MG63 (cell line): ENCODE measurements at places on chromosomes 12 and 14.

- no peak for DNase-seq
Observed at GRCh38 chr14:19902409-19902808, 18.0 kb upstream of the OR4K5 start.

DNA sequence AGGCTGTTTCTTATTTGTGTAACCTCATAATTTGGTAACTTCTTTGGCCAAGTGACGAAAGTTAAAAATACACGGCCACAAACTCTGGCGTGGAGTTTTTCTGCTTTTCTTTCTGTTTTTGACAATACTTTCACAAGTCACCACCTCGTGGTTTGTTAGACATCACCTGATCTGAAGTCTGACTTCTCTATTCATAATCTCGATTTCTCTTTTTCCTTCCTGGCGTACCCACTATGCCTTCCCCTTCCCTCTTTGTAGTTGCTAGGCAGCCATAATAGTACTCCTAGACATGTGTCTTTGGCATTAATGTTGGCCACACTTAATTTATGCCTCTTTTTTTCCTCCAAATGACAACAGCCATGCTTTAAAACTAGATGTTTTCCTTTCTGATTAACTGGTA is 97.6 kb downstream of the POLR3B start:
- no peak for DNase-seq

GRCh38 chr14:83483063-83483462 is 1949.4 kb upstream of the SEL1L start:
- DNase-seq = no peak

DNA sequence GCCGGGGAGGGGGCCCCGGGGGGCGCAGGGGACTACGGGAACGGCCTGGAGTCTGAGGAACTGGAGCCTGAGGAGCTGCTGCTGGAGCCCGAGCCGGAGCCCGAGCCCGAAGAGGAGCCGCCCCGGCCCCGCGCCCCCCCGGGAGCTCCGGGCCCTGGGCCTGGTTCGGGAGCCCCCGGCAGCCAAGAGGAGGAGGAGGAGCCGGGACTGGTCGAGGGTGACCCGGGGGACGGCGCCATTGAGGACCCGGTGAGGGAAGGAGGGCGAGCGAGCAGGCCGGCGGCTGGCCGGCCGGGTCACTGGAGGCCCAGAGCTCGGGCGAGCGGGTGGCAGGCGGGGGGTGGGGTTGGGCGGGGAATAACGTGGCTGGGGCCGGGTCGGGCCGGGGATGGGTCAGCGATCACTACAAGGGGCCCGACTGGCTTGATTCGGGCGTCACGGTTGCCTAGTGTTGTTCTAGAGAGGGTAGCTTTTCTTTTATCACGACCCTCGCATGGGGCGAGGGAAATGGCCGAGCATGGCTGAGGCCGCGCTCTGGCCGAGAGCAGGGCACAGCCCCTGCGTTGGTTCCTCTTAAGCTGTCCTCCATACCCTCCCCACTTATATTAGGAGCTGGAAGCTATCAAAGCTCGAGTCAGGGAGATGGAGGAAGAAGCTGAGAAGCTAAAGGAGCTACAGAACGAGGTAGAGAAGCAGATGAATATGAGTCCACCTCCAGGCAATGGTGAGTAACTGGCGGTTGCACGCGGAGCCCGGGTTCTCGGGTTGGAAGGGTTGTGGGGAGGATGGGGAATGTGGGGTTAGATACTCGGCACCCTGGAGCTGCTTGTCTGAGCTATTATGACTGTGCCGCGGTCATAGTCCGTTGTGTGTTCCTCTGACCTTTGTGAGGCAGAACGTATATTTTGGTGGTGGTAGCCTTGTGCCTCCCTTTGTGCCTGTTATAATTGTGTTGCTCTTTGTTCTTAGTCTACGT is 603 bp downstream of the PABPN1 start:
- DNase-seq = peak; percentile 34

DNA sequence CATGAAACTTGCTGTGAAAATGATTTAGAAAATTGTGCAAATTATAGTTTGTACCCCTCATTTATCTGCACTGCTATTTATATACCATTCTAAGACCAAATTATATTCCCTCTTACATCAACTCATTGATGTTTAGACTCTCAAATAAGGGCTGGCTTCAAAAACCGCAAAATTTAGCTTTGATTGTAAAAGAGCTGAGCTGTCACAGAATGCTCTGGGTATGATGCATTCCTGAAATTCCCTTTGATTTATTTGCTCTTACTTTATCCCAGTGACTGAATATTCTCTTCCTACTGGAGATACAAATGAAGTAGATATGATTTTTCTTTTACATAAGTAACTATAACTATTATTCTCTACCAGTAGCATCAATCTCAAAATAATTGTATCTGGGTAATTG is 78.0 kb upstream of the TMTC2 start:
- DNase-seq = no peak

GRCh38 chr12:109131154-109132050 is 15.0 kb downstream of the ACACB start:
- no peak for DNase-seq

- peak; percentile 89 for DNase-seq
Observed at GRCh38 chr12:52203079-52203921, 11.5 kb upstream of the KRT80 start.

- DNase-seq = no peak
Observed at GRCh38 chr12:120412421-120412820, 25.5 kb upstream of the COX6A1 start.

GRCh38 chr12:106327309-106327869 is 24.9 kb downstream of the TCP11L2 start:
- DNase-seq = no peak

DNA sequence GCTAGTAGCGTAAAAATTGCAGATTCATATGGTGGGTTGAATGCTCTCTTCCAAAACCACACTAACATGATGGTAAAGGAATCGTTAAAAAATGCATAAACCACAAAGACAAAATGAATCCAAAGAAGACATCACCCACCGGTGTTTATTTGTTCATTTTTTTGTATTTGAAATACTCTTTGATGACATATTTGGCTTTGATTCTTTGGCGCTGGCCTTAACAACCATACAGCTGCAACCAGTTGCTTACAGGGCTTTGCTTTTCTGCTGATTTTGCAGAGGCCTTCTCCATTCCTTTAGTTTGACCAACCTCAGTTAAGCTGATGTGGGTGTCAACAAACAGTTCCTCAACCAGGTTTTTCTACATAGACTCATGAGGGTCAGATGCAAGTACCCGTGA is 103.5 kb downstream of the CACNA1C start:
- DNase-seq = peak; percentile 68

GRCh38 chr12:119914666-119915065 is 37.5 kb upstream of the CIT start:
- no peak for DNase-seq

GRCh38 chr12:6764011-6764828 is 1.9 kb upstream of the PTMS start:
- DNase-seq = peak; percentile 98

- no peak for DNase-seq
Observed at GRCh38 chr14:93510056-93510455, 79.3 kb downstream of the UNC79 start.

DNA sequence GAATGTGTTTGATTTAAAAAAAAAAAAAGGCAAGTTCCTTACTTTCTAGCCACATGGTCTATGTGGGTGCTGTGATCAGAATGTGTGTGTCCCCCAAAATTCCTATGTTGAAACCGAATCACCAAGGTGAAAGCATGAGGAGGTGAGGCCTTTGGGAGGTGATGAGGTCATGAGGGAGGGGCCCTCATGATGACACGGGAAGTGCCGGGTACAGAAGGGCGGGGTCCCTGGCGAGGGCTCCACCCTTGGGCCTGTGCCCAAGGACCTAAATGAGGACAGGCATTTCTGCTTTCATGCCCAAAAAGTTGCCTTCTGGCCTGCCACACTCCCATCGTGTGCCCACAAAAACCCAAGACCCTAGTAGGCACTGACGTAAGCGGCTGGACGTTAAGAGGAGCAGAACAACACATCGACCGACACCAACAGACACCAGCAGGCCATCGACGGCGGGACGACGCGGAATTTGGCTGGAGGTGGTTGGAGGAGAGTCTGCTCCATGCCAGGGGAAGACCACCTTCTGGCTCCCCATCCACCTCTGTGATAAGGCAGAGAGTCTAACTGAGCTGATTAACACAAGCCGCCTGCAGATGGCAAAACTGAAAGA is 211.8 kb downstream of the FOXN3 start:
- DNase-seq = no peak

GRCh38 chr14:72619111-72619571 is 274.8 kb downstream of the DPF3 start:
- peak; percentile 74 for DNase-seq

DNA sequence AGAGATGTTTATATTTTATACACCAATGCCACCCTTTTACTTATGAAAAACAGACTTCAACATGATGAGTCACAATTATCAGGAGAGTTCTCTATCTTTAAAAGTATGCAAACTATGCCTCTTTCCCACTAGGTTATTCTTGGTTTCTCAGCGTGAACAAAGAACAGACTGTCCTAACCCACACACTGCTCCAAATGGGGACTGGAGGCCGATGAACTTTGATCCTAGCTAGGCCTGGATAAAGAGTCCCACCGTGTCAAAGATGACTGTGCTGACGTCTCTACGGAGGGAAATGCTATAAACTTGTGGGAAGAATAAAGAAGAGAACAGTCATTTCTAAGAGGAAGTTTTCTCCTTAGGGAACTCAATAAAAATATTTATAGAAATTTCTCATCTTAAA is 160.1 kb downstream of the EPS8 start:
- DNase-seq = peak; percentile 77

- no peak for DNase-seq
Observed at GRCh38 chr12:52915637-52916036, 10.8 kb upstream of the KRT8 start.

GRCh38 chr12:91249054-91249453 is 66.4 kb upstream of the DCN start:
- DNase-seq = no peak

GRCh38 chr14:22539831-22540230 is 49.2 kb downstream of the DAD1 start:
- no peak for DNase-seq

- no peak for DNase-seq
Observed at GRCh38 chr12:10215436-10215835, 2.8 kb downstream of the GABARAPL1 start.

DNA sequence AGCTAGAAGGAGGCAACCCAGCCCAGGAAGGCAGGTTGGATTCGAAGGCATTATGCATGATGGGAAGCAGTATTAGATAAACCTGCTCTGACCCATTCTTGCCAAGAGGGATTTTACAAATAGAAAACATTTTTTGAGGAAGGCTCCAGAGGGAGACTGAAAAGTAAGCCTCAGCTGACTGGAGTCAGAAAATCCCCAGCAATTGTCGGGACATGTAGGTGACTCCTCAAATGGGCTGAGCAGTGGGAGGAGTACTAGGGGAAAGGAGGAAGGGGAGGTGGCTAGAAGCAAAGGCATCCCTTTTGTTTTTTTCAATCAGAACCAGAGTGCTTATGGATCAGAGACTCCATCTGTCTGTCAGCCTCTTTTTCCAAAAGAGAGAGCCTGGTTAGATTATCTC is 138.1 kb upstream of the NTF3 start:
- no peak for DNase-seq

- no peak for DNase-seq
Observed at GRCh38 chr12:89890161-89890560, 181.5 kb upstream of the ATP2B1 start.

DNA sequence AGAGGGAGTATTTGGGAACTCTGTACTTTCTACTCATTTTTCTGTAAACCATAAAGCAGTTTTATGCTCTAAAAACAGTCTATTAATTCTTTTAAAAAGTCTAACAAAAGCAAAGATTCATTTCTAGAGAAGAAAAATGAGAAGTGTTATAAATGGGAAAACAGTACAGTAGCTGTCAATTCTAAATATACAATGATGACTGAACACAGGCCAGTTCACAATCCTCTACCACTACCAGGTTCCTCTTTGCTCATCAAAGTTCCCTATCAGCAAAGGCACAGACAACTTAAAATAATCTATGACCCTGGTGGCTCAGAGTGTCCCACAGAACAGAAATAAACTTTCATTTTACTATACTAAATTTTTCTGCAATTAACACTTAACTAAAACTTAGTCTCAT is 12.5 kb downstream of the NAA25 start:
- no peak for DNase-seq

DNA sequence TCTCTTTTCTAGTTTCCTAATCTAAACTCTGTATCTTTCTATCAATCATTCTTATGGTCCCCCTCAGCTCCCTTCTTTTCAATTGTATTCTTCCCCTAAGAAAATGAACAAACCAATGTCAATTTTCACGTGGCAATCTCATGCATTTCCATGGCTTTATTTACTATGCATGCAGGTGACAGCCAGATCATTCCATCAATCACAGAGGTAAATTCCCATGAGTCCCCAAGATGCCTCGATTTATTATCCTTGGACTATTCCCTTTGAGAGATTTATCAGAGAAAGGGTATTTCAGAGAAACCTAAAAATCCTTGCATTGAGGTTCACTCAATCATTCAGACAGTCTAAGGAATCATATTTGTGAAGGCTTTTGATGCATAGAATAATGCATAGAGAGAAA is 301.2 kb downstream of the DIO2 start:
- no peak for DNase-seq

DNA sequence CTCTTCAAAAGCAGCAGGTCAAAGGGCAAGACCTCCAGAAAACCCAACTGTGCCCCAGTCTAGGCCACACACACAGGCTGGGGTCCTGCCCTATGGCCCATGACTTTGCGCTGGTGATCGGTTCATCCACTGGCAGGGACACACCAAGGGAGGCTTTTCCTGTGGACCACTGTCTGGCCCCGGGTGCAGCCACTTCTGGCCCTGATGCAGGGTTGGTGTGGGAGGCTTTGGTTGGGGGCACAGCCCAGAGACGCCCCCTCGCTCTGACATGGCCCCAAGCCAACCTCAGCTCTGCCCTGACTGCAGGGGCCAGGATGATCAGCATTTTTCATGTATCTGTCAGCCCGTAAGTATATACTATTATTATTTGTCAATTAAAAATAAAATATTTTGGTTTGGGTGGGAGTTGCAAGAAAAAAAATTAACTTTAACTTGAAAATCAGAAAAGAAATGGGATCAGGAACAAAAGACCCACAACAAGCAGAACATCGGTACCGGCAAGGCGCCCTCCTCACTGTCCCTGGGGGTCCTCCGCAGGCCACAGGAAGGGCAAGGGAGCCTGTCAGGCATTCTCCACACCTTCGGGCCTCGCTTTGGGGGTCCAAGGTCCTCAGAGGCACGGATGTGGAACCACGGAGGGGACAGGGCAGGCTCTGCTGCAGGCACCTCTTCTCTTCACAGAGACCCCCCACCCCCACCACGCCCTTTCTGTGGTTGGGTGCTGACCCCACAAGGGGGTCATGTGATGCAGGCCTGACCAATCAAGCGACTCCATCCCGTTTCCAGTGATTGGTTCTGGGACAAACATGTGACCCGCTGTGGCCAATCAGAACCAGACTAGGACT is 181.5 kb upstream of the SFSWAP start:
- DNase-seq = no peak

DNA sequence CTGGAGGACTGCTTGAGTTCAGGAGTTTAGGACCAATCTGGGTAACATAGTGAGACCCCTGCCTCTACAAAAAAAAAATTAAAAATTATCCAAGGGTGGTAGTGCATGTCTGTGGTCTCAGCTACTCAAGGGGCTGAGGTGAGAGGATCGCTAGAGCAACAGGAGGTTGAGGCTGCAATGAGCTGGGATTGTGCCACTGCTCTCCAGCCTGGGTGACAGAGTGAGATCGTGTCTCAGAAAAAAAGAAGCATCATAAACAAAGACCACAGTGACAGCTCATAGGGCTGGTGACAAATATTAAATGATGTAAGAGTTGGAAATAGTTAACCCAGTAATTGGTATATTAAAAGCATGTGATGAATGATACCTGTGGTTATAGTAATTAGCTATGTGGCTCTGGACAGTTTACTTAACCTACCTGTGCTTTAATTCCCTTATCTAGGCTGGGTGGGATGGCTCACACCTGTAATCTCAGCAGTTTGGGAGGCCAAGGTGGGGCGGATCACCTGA is 68.0 kb downstream of the GSC start:
- no peak for DNase-seq

GRCh38 chr12:121443193-121443870 is 43.4 kb downstream of the RNF34 start:
- peak; percentile 75 for DNase-seq
